Substantia nigra (tissue), 51 donors: ENCODE measurements at places on chromosomes 3 and 15.

GRCh38 chr3:141385406-141386125 is 17.3 kb downstream of the ZBTB38 start:
- no peak for DNase-seq

DNA sequence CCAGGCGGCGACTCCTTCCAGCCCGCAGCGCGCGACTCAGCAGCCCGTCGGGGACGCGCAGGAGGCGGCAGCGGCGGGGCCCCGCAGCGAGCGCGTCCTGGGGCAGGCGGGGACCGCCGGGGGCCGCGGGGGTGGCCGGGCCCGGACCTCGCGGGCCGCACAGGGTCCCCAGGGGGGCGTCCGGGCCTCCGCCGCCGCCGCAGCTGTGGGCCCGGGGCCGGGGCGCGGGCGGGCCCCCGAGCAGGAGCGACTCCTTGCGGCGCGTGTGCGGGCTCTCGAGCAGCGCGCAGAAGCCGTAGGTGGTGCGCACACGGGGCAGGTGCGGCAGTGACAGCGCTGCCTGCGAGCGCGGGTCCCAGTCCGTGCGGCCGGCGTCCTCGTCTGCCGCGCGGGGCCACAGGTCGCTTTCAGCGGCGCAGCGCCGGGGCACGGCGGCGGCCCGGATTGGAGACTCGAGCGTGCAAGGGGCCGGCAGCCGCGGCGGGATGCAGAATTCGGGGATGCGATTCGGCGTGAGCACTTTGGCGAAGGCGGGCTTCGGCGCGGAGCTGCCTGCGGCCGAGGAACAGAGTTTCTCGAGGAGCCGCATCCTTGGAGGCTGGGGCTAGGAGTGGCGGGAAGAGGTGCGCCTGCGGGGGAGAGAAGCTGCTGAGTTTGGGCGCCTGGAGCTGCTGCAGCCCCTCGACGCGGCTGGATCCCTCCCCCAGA is 535 bp downstream of the C2CD4B start:
- no peak for DNase-seq

- DNase-seq: no peak
Observed at GRCh38 chr3:124352149-124352539, 360.2 kb upstream of the ROPN1 start.

DNA sequence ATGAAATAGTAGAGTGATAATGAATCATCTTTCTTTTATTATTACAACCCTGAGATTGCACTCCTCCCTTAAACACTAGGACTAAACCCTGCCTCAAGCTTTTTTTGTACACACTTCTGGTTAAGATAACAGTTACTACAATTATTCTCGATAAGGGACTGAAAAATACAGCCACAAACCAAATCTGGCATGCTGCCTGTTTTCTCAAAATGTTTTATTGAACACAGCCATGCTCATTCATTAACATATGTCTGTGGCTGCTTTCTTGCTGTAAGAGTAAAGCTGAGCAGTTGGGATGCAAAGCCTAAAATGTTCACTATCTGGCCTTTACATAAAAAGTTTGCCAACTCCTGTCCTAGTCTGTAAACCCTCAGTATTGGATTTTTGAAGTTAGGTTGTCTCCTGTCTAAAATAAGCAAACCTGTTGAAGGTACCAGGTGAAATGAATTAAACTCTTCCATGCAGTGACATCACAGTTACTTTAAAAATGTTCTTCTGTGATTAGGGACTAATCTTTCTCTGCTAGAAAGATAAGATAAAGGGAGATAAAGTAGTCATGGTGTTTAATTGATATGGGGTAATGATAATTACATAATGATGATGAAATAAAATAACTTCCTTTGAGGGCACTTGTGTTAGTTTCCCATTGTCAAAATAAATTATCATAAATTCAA is 218.2 kb downstream of the STXBP5L start:
- no peak for DNase-seq

DNA sequence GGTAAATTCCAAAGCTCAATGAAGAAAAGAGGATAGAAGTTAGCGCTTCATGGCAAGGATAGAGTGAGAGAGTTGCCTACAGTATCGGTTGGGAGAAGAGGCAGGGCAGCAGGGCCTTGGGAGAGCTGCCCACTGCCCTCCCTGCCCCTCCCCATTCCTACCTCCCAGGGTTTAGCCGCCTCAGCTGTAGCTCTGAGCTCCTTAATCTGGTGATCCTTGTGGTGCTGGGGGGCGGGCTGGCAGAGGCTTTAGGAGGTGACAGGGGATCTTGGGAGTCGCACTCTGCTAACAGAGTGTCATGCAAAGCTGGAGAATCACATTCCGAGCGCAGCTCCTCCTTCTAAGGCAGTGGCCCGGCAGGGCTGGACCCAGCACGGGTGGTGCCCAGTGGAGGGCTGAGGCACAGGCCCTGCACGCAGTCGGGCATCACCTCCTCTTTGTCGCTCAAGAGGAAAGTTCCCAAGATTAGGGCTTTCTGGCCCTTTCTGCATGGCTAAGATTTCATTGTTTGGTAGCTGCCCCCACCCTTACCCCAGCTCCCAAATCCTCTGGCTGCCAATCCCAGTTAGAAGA is 57.1 kb upstream of the POLG start:
- no peak for DNase-seq

DNA sequence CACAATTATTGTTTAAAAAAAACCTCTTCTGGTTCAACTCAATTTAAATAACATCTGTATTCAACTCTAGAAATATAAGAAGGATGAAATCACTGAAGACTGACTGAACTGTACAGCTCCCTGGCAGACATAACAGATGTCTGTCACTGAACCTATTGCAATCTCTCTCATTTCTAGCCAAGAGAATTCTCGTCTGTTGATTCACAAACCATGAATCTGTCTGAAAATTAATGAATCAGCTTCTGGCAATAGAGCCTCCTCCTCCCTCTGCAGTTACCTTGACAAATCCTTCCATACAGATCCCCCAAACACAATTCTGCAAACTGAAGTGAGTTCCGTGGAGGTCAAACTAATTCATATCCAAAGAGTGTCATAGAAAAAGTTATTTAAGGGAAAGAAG is 561.4 kb downstream of the PYDC2 start:
- DNase-seq: no peak

GRCh38 chr3:127034990-127035652 is 52.2 kb downstream of the PLXNA1 start:
- DNase-seq: no peak

GRCh38 chr3:65785065-65785645 is 253.6 kb downstream of the MAGI1 start:
- no peak for DNase-seq

DNA sequence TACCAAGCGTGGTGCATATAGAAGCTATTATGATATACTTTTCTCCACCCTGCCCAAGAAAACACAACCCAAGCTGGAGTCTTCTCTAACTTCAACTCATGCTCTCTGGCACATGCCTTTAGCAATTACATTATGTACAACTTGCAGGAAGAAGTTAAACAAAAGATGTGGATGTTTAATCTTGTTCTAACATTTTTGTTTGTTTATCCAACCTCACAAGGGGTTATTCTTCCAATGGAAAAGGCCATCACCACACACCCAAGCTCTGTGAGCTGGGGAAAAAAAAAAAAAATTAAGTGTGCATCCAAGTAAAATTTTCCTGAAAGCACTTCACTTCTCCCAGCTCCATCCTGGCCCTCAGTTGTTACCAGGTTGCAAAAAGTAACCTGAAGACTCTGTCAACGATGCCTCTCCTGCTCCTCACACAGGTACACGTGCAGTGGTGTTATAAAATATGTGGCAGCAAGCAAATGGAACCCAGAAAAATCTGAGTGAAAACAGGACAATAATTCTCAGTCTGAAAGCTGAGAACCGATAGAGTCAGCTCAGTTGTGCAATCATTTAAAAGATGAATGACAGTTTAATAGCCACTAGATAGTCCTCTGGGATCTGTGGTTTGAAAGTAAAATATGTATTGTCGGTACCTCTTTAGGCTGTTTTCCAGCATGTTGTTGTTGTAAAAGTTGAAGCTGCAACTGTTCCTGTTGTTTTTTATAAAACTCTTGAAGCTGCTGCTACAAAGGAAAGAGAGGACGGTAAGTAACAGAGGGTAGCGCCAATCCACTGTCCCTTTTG is 531.4 kb downstream of the FOXP1 start:
- no peak for DNase-seq

DNA sequence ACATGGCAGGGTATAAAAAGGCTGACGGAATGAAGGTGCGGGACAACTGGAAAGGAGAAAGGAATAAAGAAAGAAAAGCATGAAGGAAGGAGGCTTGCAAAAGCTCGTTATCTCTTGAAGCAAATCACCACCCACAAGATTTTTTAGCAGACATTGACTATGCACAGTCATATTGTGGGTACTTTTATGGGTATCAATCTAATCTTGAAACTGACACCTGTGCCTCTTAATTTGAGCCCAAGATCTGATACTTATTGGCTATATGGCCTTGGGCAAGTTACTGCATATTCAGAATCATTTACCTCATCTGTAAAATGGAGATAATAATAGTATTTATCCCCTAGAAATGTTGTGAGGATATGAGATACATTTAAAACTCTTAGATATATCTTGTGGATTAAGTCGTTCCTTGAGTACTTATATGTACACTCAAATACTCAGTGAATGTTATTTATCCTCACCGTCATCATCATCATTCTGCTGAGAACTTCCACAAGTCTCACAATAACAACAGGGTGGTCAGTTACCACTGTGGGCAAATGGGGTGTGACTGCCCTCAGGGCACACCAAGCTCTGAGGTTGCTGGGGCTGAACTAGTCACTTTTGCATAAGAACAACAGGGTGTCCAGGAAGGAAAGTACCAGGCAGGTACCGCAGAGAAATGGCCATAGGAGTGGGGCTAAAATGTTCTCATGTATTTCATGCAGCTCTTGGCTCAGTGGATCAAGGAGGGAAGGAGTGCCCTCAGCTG is 266.1 kb downstream of the SLC9A9 start:
- no peak for DNase-seq

GRCh38 chr3:176296066-176296597 is 901.1 kb downstream of the TBL1XR1 start:
- DNase-seq: no peak

- DNase-seq: no peak
Observed at GRCh38 chr3:156488767-156489166, 66.2 kb downstream of the SSR3 start.

DNA sequence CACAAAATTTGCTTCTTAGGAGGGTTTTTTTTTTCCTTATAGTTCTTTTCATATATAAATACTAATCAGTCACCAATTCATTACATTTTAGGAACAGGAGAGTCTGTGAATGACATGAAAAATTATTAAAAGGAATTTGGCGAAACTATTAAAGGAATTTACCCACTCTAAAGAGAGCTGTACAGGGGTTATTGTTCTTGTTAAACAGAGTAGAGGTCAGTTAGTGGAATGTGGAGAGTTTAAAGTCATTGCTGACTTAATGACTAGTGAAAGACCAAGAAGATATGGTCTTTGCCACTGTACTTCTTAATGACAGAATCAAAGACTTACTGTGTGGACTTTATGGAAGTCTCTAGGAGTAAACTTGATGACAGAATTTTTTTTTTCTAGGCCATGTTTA is 333.6 kb upstream of the C2CD4B start:
- no peak for DNase-seq
